ENCODE measurements at places on chromosomes 2 and 18.
A peak's percentile ranks its signal among the peaks of the same experiment; 100 is the strongest.

DNA sequence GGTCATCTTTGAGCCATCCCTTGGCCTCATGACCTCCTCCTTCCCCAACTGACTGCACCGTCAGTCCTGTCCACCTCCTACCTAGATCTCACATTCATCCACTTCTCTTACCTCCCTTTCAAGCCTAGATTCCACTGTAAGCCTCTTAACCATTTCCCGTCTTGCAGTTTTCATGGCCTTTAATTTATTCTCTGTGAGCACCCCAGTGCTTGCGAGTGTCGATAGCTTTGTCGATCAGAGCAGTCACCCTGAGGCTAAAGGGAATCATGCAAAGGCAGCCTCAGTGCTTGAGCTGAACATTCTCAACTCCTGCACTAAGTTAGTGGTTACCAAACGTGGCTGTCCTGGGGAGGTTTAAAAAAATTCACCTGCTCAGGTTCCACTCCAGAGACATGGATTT is 14.7 kb downstream of the ARHGAP25 start:
- DNase-seq = no peak

DNA sequence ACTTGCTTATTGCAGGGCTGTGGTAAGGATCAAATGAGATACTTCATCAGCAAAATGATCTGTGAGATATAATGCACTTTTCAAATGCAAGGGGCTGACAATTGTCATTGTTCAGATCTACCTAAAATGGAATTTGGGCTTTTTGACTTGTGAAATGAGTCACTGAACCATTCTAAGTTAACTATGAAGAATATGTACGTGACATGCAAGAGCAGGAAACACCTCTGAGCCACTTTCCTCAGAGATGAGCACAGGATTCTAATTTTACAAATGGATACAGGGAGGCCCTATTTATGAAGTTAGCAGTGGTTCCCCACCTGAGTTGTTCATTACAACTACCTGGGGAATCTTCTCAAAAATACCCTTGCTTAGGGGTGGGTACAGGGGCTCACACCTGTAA is 26.7 kb downstream of the CTLA4 start:
- no peak for DNase-seq

GRCh38 chr18:9475643-9476591 is 604 bp downstream of the RALBP1 start:
- peak; percentile 33 for DNase-seq

GRCh38 chr2:17245906-17246305 is 272.3 kb downstream of the RAD51AP2 start:
- DNase-seq = peak; percentile 18

GRCh38 chr2:125643585-125643984 is 1012.4 kb upstream of the GYPC start:
- peak; percentile 15 for DNase-seq

DNA sequence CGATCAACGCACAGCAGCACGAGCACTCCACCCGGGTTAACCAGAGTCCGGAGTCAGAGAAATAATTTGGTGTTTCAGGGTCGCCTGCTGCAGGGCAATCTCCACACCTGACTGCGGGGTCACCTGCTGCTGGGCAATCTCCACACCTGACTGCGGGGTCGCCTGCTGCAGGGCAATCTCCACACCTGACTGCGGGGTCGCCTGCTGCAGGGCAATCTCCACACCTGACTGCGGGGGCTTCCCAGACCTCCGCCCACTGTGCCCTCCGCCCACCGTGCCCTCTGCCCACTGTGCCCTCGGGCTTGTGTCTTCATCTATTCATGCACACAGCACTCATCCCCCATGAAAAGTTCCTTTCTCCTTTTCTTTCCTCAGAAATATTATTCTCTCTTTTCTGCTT is 500.2 kb upstream of the SALL3 start:
- no peak for DNase-seq

GRCh38 chr2:25314514-25315315 is 27.0 kb downstream of the DNMT3A start:
- DNase-seq = no peak

DNA sequence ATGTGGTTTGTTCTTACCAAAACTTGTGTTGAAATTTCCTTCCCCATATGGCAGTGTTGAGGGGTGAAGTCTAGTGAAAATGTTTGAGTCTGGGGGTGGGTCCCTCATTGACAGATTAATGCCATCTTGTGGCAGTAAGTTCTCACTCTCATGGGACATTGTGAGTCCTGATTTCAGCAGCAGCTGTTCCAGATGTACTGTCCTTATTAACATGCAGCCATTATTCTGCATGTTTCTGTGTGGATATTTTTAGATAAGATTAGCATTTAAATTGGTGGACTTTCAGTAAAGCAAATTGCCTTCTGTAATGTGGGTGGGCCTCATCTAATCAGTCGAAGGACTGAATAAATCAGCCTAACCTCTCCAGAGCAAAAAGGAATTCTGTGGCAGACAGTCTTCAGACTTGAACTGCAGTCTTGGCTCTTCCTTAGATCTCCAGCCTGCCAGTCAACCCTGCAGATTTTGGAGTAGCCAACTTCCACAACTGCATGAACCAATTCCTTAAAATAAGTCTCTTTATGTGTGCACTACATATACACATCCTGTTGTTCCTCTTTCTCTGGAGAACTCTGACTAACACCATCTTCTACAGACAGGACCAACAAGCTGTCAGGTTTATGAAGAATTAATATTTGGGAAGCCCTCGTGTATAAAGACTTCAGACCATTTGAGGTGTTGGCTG is 138.7 kb upstream of the ZNF516 start:
- DNase-seq = no peak

DNA sequence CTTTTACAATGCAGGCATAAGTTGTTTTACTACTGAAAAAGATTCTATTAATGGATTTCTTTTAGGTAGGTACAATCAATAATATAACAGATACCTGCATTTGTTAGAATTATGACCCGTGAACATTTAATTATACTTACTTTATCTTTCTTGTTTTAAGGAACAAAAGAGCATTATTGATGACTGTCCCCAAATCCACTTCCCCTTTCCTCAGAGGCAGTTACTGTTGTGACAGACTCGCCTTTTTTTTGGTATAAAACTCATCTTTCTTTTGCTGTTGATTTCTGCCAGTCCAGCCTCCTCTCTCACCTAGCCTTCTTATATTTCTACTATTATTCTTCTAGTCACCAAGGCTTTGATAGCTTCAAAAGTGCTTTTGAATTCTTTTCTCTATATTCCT is 12.1 kb downstream of the ACTR3 start:
- no peak for DNase-seq

- DNase-seq = no peak
Measured at GRCh38 chr2:212387146-212387545, 151.5 kb downstream of the ERBB4 start.

- peak; percentile 55 for DNase-seq
Measured at GRCh38 chr2:158221063-158222020, 119.7 kb downstream of the UPP2 start.

DNA sequence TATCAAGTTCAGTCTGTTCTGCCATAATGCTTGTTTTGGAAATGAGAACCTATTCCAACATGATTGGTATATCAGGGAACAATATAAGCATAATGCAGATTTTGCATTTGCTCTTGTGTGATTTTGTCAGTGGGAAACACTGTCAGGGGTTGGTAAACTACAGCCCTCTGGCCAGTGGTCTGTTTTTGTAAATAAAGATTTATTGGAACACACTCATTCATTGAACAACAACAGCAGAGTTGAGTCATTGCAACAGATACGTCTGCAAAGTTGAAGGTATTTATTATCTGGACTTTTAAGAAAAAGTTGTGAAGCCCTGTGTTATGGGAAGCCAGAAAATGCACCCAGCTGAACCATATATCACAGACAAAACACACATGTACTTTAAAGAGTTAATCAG is 83.1 kb downstream of the MCFD2 start:
- DNase-seq = no peak

- DNase-seq = no peak
Measured at GRCh38 chr2:39202639-39203369, 41.0 kb downstream of the CDKL4 start.

GRCh38 chr2:218622606-218623365 is 15.1 kb downstream of the PLCD4 start:
- no peak for DNase-seq

DNA sequence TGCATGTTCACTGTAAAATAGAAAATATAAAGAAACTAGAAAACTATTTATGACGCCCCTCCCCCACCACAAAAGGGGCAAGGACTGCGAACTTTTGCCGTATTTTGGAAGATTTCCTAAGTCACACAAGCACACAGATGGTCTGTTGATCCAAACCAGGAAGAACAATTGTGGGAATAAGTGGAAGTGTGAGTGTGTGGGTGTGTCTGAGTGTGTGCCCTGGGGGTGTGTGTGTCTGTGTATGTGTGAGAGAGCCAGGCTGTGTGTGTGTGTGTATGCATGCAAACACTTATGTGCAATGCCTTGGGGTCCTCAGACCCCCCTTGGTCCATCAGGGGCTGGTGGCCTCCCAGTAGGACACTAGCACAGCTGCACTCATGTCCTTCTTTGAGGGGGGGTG is 43.1 kb downstream of the HPCAL1 start:
- DNase-seq = no peak

- no peak for DNase-seq
Measured at GRCh38 chr2:64177315-64177714, 33.1 kb upstream of the PELI1 start.

DNA sequence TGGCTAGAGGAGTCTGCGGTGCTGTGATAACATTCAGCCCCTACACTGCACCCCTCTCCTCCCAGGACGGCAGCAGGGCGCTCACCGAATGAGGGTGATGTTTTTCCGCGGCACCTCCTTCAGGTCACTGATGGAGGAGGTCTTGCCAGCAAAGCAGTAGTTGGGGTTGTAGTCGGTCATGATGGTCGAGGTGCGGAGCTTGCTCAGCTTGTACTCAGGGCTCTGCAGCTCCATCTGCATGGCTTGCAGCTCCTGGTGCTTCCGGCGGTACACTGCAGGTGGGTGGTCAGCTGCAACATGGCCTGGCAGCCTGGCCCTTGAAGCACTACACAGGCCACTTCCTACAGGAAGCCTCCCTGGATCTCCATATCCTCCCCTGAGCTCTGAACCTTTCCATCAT is 108.0 kb downstream of the CLIP4 start:
- no peak for DNase-seq

- no peak for DNase-seq
Measured at GRCh38 chr2:190748966-190749365, 100.1 kb downstream of the NAB1 start.

DNA sequence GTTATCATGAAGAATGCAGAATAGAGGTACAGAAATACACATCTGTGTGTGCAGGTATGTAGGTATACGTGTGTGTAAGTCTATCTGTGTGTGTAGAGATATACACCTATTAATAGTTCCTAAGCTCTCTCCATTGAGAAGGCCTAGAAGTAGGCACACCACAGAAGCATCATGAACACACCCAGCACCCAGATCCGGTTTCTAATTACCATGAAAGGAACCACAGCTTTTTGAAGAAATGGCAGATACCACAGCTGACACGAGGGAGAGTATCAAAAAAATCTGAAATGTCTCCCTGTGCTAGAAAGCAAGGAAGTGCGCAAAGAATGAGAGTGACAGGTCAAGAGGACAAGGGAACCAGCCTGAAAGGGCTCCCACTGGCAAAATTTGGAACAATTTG is 27.7 kb upstream of the AP1S3 start:
- DNase-seq = no peak

DNA sequence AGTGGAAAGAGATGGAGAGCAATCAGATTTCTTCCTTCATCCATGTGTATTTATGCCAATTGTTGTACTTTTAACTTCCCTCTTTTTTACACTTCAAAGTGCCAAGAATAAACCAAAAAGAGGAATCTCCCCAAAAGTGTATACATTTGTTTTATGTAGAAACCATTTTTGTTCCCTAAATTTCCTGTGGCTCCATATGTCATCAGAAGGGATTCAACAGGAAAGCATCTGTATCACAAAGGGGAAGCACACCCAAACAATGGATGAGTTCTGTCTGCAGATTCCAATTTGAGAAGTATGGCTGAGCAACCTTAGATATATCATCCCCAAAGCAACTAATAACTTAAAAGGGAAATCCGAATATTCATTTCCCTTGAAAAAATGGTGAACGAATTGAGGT is 275.0 kb downstream of the MREG start:
- DNase-seq = no peak

GRCh38 chr2:213087040-213087439 is 64.4 kb downstream of the IKZF2 start:
- DNase-seq = no peak

DNA sequence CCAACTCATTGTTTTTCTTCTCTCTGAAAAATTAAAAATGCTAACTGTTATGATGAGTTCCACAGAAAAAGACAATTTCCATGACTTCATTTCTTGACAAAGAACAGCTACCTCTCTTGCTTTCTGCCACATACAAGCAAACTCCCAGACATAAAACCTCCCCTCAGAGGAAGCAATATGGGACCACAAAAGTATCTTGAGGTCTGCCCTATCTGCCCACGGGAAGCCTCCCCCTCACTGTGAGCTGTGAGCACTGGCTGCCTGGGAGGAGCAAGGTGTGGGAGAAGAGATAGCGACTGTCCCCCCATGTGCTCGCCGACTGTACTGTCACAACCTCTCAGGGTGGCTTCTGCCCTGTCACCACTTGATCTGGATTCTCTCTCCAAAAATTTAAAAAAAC is 69.7 kb upstream of the NRP2 start:
- no peak for DNase-seq

- no peak for DNase-seq
Measured at GRCh38 chr2:235011607-235011928, 59.8 kb downstream of the SH3BP4 start.

GRCh38 chr18:22702806-22703205 is 230.3 kb upstream of the RBBP8 start:
- DNase-seq = no peak

DNA sequence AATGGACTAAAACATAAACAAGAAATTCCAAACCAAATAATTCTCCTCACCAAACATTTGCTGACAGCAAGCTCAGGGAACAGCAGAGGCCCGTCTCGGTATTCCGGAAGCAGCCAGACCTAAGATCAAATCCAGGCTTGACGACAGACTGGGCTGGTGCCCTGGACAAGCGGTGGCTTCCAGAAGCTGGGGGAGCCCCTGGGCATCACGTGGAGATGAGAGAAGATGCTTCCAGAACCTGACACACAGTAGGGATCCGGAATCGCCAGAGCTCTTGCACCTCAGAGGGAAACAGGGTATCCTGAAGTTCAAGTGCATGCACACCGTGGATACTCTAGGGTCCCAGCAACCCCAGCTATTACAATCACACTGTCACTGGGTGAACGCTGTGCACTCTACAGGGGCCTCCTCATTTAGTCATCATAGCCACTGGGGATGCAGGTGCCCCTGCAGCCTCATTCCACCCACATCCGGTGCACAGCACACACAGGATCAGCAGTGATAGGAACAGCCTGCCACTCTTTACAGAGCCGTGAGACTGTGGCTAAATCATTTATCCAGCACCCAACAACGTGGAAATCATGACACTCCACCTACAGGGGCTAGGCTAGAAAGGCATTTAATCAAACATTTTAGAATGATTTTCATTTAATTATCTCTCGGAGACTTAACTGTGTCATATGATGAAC is 102.6 kb downstream of the HDAC4 start:
- no peak for DNase-seq

- no peak for DNase-seq
Measured at GRCh38 chr18:13464432-13465123, 246.0 kb downstream of the LDLRAD4 start.

DNA sequence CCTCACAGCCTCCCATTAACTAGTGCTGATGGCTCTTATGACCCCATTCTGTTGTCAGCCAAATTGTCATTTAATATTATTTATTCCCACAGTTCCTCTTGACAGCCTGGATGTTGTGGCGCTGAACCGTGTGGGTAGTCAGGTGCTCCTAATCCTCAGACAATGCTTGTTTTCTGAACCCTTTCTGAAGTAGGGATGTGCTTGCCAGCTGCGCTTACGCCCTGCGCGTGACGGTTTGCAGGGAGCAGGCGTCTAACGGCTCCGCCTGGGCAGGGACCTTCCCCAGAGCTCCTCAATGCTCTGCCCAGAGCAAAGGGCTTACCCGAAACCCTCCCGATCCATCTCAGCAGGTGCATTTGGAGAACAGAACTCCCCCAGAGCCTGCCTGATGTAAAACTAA is 358.2 kb upstream of the MYT1L start:
- no peak for DNase-seq

Data from NCI-H524 (cell line).